ENCODE measurements at places on chromosomes 2 and 18.
A peak's percentile ranks its signal among the peaks of the same experiment; 100 is the strongest.

DNA sequence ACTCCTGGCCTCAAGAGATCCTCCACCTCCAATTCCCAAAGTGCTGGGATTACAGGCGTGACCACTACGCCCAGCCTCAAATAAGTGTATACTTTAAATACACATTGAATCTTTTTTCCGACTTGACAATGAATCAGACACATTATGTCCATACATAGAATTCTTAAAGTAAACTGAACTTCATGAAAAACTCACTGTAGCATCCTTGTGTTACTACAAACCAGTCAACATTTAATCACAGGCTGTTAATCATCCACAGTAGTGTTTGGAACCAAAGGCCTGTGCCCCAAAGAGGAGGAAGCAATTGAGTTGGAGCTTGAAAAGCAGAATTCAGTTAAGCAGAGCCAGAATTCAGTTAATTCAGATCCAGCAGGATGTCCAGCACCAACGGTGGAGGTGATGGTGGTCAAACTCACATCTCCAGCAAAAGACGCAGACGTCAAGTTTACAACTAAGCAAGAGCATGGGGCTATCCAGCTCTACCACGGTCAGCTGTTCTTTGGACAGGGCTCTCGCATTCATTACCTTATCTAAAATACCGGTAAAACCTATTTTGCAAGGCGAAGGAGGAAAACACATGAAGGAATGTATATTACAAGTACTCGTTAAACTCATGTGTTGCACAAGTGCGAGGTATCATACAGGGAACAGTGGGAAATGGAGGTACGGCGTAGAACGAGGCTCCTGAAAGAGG lies 1.2 kb downstream of the SLC39A6 start:
- peak; percentile 21 for DNase-seq

DNA sequence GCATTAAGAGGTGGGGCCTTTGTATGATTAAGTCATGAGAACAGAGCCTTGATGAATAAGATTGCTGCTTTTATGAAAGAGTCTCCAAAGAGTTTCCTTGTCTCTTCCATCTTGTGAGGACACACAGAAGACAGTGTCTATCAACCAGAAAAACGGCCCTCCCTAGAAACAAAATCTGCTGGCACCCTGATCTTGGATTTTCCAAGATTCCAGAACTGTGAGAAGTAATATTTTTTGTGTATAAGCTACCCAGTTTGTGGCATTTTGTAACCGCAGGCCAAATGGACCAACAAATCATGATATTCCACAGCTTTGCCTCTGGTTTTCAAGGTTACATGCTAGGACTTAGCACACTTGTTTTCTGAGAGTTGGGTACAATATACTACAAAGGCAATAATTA lies 687.8 kb downstream of the TDRD15 start:
- DNase-seq: no peak

DNA sequence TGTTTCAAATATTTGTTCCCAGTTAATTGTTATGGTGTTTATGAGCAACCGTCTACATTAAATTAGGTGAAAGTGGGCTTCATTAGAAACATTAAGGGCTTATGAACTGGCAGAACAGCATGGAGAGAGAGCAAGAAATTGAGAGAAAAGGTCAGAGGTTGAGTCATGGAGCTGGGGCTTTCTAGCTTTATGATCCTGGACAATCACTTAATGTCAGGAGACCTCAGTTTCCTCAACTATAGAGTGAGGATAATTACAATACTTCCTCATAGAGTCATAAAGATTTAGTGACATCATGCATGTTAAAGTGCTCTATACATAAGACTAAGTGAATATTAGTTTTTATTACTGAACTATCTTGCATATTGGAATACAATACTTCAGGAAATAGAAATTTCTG lies 83.9 kb downstream of the PLCL1 start:
- DNase-seq: no peak

GRCh38 chr2:68715353-68716041 lies 19.1 kb upstream of the ARHGAP25 start:
- no peak for DNase-seq

- no peak for DNase-seq
Observed at GRCh38 chr18:54215069-54215468, 9.4 kb downstream of the MBD2 start.

DNA sequence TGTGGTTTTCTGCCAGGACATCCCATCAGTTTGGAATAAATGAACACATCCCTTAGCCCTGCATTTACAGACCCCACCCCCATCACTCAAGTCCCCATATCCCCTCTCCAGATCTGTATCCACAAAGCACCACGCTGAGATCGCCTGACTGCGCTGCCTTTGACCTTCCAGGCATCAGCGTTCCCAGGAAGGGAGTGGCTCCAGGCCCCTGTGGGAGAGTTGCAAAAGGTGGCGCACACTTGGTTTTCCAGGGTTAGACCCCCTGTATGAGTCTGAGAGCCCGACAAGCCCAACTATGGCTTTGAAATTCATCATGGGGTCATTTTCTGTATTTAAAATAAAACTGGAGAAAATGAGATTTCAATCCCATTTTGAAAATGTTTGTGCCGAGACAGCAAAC lies 137.0 kb upstream of the ZNF236 start:
- no peak for DNase-seq

- no peak for DNase-seq
Observed at GRCh38 chr2:9657083-9657482, 26.3 kb upstream of the YWHAQ start.

GRCh38 chr18:398935-399630 lies 101.4 kb downstream of the COLEC12 start:
- no peak for DNase-seq

DNA sequence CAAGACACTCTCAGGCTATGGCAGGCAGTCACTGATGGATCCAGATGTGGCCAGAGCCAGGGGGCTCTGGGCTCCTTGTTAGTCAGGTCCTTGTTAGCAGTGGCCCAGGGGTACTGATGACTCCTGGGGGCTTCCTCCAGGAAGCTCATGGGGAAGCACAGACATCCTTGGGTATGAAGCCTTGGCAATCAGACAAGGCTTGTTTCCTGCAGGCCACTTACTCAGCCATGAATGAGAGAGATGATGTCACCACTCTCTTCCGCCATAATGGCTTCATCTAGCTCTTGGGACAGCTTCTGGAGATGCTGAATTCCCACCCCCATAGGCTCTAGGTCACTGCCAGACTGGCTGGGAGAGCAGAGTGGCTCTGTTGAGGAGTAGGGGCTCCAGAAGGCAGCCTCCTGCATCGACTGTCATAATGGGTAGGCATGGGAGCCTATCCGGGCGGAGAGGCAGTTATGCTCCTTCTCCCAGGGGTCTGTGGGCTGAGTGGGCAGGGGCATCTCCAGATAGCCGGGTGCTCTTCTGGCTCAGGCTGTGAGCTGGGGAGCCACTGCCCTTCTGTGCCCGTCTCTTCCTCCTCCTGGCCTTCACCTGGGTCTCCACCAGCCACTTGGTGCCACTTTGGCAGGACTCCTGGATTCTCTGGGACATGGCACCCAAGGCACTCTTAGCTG lies 40.2 kb upstream of the BMPR2 start:
- no peak for DNase-seq

GRCh38 chr2:69828938-69829255 lies 563 bp upstream of the GMCL1 start:
- DNase-seq: no peak

GRCh38 chr2:197803033-197803444 lies 1.4 kb upstream of the PLCL1 start:
- DNase-seq: no peak

DNA sequence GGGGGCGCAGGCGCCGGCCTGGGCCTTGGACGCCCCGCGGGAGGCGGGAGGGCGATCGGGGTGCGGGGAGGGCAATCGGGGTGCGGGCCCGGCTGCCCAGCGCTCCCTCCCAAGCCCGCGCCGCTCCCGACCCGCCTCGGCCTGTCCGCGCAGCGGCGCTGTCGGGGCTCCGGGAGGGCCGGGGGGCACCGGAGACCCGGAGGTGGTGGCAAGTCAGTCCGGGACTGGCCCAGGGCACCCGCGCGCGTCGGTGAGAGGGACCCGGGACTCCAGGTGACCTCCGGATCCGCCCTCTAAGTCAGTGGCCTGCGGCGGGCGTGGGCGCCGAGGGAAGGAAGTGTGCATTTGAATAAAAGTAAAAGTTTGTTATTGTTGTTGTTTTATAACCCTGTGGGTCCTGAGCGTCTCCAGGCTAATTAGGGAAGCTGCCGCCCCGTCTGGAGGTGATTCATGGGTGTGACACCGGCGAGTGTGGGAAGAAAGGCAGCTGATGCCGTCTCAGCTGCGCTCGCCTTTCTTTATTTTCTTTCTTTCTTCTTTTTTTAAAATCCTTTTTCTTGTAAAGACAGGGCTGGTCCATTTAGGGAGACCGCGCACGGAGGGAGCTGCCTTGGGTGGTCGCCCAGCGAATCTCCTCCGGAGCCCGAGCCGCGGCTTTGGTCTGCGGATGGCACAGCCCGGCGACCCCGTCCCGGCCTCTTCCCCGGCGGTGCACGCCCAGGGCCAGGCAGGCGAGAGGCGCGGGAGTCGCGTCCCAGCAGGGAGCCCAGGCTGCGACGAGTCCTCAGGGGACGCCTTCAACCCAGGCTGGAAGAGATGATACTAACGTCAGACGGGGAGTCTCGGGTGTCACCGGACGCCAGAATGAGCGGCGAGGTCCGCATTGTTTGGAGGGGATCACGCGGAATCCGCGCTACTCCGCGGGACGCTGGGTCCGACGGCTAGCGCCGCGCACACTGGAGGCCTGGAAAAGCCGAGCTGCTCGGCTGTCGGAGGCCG lies 627 bp upstream of the CRACDL start:
- no peak for DNase-seq

DNA sequence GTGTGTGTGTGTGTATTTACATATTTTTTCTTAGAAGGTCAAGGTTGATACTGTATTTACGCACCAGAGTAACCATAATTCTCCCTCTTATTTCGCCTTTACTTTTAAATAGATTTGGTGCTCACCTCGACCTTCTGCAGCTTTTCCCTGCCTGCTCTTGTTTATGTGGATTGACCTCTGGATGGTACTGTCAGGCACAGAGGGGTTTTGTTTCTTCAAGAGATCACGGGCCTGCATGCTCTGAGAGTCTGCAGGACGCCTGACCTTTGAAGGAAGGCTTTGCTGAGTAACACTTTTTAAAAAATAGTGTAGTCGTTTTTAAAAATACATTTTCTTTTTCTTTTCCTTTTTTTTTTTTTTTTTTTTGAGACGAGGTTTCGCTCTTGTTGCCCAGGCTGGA lies 18.1 kb upstream of the EFHD1 start:
- no peak for DNase-seq

DNA sequence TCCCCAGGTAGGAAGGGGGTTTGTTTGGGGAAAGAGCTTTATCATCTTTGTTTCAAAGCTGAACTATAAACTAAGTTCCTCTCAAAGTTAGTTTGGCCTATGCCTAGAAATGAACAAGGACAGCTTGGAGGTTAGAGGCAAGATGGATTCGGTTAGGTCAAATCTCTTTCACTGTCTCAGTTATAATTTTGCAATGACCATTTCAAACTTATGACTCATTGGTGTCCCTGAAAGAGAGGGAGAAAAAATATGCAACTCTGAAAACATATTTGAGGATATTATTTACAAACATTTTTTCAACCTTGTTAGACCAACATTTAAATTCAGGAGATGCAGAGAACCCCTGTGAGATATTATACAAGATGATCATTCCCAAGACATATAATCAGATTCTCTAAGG lies 95.7 kb downstream of the EFEMP1 start:
- DNase-seq: no peak

DNA sequence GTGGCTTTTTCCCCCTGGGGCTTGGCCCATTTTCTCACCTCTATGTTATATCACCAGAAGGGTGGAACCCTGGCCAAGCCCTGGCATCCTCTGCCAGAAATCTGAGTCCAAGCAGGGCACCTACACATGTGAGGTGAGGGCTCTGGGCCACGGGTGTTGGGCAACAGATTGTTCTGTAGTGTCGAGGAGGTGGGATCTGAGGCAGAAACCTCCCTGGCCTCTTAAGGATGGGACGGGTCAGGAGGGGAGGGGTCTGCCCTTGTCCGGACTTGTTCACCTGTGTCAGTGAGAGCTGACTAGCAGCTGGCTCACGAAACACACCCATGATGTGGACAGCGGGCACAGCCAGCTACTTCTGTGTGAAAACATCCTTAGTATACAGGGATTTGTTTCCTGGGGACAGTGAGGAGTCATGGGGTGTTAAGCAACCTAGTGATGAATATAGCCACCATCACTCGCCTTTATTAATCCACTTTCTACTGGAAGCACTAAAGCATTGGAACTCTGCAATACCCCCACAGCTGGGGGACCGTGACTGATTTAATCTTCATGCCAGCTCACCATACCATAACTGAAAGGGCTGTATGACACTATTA lies 35.6 kb downstream of the EPAS1 start:
- DNase-seq: no peak

DNA sequence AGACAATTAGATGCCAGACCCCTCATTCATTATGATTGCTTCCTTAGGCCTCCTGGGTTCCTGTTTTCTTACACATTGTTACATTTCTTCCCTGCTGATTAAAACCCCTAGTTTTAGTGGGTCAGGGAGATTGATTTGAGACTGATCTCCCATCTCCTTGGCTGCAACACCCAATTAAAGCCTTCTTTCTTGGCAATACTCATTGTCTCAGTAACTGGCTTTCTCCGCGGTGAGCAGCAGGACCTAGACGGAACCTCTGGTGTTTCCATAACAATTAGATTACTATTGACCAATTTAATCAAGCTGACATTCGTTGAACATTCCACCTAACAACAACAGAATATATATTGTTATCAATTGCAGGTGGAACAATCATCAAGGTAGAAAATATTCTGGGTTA lies 1676.4 kb upstream of the SLC39A10 start:
- no peak for DNase-seq

- DNase-seq: no peak
Observed at GRCh38 chr2:196187898-196188458, 16.6 kb upstream of the STK17B start.

GRCh38 chr2:230658877-230659652 lies 53.6 kb upstream of the CAB39 start:
- no peak for DNase-seq

- no peak for DNase-seq
Observed at GRCh38 chr2:74104839-74105238, 42.9 kb downstream of the BOLA3 start.

DNA sequence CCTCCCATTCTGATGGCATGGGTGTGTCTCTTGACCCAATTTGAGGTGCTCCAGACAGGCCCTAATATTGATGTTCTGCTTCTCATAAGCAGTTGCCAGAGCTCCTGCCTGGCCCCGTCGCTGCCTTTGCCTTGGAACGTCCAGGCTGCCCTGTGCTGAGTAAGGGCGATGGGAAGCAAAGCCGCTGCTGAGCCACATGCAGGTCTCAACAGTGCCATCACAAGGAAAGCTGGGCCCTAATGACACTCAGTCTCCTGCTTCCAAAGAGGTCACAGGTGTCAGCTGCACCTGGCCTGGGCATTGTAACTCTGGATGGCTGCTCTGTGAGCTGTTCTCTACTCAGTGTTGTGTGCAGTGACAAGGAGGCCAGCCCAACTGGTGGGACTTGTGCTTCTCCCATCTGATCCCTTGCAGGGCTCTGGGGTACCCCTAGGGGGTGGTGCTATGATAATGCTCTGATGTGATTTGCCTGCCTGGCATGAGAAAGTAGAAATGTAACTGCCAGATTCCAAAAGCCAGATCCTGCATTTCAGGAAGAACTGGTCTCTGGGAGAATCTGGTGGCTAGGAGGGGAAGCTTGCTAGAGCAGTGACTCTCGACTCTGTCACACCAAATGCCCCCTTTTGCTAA lies 8.7 kb downstream of the TTC39C start:
- no peak for DNase-seq

- DNase-seq: no peak
Observed at GRCh38 chr2:39069136-39069515, 51.7 kb downstream of the SOS1 start.

Measured in right renal pelvis (tissue), 4 donors.